ENCODE measurements at places on chromosomes 5 and 9.

- no peak for DNase-seq
Measured at GRCh38 chr5:59319250-59319649, 574.3 kb downstream of the PDE4D start.

- no peak for DNase-seq
Measured at GRCh38 chr5:147601652-147602051, 91.8 kb upstream of the DPYSL3 start.

GRCh38 chr5:68839019-68839552 is 254.7 kb upstream of the SLC30A5 start:
- DNase-seq, result no peak

DNA sequence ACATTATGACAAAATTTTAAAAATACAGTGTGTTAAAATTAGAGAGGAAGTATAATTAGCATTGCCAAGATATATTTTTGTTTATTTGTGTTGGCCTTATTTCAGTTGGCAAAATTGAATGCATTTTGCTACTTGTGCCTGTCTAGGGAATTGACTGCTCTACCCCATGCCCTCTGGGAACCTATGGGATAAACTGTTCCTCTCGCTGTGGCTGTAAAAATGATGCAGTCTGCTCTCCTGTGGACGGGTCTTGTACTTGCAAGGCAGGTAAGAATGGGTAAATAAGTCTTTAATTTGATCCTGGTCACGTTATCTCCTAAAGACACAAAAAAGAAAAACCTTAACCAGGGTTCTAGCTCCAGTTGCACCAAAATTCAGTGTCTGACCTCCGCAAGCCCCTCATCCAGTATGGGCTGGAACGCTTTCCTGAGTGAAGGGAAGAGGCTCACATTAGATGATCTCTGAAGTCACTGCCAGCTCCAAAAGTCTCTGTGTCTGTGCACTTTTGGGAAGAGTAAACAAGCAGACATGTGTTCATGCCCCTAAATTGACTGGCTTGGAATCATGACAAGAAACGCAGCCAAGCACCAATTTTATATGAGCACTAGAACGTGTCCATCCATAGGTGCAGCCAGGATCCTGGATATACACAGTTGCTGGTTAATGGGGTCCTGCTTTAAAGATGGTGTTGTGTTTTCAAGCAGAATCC is 98.3 kb upstream of the PRRC1 start:
- no peak for DNase-seq

- no peak for DNase-seq
Measured at GRCh38 chr5:97542469-97542868, 359.4 kb upstream of the RIOK2 start.

DNA sequence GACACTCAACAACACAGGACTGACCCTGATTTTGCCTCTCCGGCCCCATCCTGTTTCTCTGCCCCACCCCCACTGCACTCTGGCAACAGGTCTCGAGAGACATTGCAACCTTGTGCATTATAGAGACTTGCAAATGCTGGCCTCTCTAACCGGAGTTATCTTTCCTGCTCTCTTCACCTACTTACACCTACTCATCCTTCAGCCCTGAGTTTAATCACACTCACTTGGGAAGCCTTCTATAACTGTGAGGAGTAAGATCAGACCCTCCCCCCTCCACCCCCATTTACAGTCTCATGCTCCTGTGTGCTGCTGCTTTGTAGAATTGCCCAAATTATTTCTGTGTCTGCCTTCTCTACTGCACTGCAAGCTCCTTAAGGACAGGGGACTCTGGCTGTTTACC is 42.8 kb downstream of the WWC1 start:
- DNase-seq, result no peak

- no peak for DNase-seq
Measured at GRCh38 chr5:109739741-109740728, 50.3 kb downstream of the MAN2A1 start.

GRCh38 chr9:127567035-127567729 is 44.9 kb upstream of the STXBP1 start:
- DNase-seq, result no peak

GRCh38 chr5:133565993-133566392 is 46.3 kb downstream of the FSTL4 start:
- no peak for DNase-seq

- no peak for DNase-seq
Measured at GRCh38 chr9:129174724-129175514, 3.1 kb downstream of the IER5L start.

- DNase-seq, result no peak
Measured at GRCh38 chr5:51604324-51604723, 221.1 kb downstream of the ISL1 start.

DNA sequence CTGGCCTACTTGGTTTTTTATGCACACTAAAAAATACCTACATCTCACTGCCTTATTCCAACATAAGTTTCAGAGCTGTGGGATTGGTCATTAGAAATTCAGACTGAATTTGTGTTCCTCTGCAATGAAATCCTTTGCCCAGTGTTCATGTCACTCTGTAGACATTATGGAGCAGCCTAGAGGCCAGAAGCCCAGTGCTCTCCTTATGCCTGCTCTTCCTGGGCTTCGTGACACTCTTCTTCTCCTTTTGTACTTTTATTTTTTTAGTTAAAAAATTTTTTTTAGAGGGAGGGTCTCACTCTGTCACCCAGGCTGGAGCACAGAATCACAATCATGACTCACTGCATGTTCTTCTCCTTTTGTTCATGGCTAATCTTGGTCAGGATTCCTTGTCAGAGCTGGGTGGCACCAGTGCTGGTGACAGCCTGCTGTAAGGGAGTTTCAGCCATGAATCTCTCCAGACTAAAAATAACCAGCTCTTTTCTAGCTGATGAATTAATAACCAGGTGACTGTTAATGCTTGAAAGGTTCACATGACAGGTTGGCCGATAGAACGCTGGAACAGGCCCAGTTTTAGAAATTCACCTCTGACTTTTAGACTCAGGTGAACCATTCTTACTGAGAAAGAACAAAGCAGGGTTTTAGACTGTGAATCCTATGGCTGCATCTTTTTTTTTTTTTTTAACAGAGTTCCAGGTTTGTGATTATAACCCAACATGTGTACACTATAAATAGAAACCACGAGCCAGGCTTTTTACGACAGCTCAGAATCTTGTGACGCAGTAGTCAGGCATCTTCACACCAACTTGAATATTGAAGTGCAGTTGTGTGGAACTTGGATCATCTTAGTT is 34.1 kb upstream of the C5orf47 start:
- DNase-seq, result no peak

DNA sequence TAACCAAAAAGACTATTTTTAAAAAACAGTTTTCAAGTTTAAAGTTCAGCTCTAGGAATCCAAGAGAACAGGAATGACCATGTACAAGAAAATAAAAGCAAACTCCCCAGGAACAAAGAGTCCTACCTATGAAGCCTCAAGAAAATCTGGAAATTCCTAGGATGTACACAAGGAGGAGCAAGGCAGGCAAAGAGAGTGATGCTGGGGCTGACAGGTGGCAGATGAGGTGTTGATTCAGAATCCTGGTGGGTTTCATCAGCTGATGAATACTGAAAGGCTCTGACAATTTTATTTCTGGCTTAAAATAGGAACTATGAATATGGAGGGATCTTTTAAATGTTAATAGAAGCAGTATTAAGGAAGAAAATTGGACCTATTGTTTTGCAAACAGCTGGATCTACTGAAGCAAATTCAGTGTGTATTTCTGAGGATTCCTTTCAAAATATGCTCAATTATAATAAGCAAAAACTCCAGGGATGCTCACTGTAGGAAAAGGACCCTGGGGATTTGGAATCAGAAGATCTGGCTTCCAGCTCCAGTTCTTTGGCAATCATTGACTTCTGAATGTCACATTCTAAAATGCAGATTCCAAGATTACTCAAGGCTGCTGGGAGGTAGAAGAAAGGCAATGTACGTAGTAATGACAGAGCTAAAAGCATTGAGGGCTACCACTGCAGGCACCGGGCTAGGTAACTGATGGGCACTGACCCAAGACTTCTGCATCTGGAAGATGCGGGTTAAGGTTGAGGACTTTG is 28.0 kb upstream of the SH3RF2 start:
- no peak for DNase-seq

DNA sequence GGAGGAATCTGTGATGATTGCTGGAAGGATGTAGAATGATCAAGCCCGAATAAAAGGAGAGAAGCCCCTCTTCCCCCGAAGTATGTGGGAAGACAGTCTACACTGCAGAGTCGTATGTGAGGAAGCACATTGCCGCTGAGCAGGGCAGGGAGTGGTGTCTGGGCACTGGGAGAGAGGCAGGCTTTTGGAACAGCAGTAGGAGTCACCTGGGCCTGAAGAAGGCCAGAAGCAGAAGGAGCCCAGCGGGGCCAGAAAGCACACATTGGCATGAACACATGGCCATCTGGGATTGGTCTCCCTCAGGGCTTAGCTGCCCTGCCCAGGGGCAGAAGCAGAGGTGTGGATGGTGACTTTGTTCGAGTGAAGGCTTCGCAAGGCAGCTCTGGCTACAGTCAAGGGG is 162.8 kb downstream of the ERCC6L2 start:
- no peak for DNase-seq

GRCh38 chr5:127863161-127863560 is 160.0 kb downstream of the CCDC192 start:
- DNase-seq, result no peak

GRCh38 chr5:82425591-82425990 is 147.4 kb upstream of the RPS23 start:
- DNase-seq, result no peak

- DNase-seq, result no peak
Measured at GRCh38 chr5:73444499-73445438, 3.8 kb downstream of the FOXD1 start.

DNA sequence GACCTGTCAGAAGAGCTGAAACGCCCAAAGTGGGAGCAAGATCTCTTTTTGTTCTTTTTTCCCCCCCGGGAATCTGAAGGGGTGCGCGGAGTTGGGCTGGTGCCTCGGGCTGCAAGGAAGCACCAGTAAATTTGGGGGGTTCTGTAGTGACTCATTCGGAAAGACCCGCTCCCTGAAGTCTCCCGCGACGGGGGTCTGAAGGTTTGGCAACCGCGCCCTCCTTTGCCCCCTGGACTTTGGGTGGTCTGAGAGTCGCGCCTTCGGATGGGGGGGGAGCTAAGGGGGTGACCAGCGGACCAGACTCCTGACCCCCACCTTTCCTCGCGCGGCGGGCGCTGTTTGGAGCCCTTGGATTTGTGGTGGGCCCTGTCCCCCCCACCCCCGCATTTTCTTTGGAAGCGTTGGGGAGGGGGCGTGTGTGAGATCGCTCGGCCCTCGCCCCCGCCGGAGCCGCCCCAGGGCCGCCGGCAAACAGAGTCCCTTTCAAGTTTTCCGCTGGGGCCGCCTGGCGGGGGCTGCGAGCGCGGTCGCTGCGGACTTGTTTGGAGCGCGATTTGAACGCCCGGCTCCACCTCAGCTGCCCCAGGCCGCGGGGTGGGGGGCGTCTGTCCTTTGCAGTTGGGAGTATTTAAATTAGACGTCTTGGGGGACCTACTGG is 2.0 kb downstream of the CXXC5 start:
- DNase-seq, result no peak

GRCh38 chr5:97915106-97915505 is 732.1 kb upstream of the RIOK2 start:
- no peak for DNase-seq

DNA sequence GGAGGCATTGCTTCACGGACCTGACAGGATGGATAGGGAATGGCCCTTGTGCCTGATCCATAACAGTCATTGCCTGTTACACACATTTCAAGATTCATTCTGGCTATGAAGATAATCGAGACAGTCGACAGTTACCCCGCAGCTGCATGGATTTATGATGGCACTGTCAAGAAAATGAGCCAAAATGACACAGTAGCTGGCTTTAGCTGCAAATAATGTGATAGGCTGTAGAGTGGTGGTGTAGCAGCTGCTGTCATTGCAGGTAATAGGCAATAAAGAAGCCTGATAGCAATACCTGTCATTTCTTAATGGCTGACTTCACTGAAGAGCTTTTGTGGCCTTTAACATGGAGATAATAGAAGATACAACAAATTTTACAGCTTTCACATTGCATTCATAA is 1085.2 kb upstream of the ARRDC3 start:
- DNase-seq, result no peak

GRCh38 chr5:76202182-76202581 is 119.0 kb downstream of the SV2C start:
- DNase-seq, result no peak

DNA sequence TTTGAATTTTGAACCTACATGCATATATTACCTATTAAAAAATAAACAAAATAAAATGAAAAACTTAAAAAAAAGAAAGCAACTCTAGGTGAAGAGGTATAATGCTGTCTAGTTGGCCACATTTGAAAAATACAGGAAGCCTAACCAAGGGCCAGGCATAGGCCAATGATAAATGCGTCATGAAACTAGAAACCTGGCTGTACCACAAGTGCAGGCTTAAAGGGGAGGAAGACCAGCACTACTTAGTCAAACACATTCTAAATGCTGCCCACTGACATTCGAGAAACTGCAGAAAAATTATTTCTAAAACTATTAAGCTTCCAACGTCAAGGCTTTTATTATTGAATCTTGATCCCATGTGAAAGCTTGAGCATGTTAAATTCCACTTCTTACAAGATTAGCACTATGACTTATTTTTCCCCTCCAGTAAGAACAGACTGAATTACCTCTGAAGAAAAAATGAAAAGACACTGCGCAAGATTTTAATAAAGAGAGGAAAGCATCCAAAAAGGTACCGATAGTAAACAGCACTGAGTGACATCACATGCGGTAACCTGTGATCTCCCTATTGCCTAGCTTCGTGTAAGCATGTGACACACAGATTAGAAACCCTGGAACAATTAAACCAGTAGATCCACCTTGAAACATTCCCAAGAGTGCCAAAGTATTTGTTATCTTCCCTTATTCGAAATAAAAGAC is 16.2 kb downstream of the CDC14B start:
- DNase-seq, result no peak

DNA sequence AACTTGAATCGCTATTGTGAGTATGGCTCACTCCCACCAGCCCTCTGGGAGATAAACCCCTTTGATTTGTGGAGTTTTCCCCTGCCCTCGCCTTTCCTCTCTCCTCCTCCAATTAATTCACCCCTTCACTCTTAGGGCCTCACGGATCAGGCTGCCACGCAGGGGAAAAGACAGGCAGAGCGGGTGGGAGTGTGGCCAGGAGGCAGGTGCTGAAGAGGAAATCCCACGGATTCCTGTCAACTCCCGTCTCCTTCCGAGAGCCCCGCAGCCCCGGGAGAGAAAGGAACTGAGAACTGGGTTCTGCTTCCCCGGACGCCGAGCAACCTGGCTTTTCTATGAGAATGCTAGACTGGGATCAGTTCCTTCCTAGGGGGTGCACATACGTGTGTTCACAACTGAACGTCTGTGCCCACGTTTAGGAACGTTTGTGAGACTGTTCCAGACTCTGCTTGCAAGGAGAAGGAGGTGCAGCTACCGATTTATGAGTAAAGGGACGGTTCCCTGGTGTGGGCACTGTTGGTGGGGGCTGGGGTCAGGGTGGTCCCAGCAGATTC is 314.5 kb upstream of the TLE4 start:
- no peak for DNase-seq

DNA sequence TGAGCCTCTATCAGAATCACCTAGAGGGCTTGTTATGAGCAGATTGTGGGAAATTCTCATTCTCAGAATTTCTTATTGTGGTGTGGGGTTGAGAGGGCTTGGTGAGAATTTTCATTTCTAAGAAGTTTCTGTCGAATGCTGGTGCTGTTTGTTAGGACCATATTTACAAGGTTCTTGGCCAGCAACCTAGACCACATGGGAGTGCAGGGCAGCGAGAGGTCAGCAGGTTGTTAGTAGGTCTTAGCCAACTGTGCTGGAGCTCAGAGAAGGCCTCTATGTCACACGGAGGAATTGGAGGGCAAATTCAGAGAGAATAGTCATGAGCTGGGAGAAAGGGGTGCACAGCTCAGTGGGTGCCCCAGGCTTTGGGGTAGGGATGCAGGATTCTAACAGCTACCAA is 357.0 kb downstream of the LRRC70 start:
- DNase-seq, result no peak

GRCh38 chr9:21753523-21753922 is 48.9 kb upstream of the MTAP start:
- no peak for DNase-seq

Data from cortex of kidney (tissue), 1 donor.